Sigmoid colon (tissue), 7 donors: ENCODE measurements at places on chromosomes 7 and 10. TPM values are rescaled to one million over a fixed set of nuclear protein-coding genes. Genes with fewer than 3 reads are reported as not detected.
A peak's percentile ranks its signal among the peaks of the same experiment; 100 is the strongest.

DNA sequence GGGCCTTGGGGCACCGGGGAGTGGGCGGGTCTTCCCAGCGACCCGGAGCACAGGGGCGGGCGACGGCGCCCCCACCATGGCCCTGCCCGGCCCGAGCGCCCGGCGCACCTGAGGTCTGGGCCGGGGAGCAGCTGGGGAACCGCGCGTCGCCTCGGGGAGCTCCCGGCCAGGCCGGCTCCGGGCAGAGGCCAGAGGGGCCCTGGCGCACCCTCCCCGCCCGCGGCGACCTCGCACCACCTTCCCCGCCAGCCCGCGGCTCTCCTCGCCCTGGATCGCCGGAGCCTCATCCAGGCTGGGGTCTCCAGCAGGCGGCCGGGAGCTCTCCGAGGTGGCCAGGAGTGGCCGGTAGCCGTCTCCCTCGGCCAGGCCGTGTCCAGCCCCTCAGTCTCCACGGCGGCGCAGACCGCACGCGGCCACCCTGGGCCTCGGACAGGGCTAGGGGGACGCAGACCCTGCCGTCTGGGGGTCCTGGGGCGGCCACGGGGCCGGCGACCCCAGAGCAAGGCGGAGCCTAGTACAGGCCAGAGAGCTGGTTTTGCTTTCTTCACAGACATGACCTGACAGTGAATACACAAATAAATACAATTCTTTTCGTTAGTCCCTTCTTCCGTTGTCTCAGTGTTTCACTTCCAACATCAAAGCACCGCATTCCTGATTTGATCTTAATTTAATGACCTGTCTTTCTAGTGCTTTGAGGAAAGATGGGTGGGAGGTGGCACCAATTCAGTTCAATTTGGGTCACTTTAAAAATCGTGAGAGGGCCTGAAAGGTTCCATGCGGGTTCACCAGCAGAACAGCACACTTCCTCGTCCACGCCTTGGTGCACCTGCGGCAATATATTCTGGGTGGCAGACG is 356.9 kb downstream of the DNAJB6 start:
- H3K36me3 ChIP-seq: no peaks in the 10 kb centered on the region
- no peak overlapping the region for H3K4me3 ChIP-seq
- H3K4me1 ChIP-seq: peaks cover 45% of the 10 kb centered on the region

GRCh38 chr7:151742713-151743480 is 134.0 kb downstream of the PRKAG2 start:
- no peaks in the 10 kb centered on the region for H3K4me1 ChIP-seq
- no peak for DNase-seq
- no peak overlapping the region for H3K4me3 ChIP-seq
- no peaks in the 10 kb centered on the region for H3K27me3 ChIP-seq

- no peaks in the 10 kb centered on the region for H3K4me1 ChIP-seq
- no peak for DNase-seq
- H3K4me3 ChIP-seq: no peak overlapping the region
- H3K27me3 ChIP-seq: no peaks in the 10 kb centered on the region
Observed at GRCh38 chr7:28329661-28330363, 82.5 kb upstream of the CREB5 start.

EIF5AL1 gene
- 0.16 TPM for total RNA-seq

TMEM130 gene
- total RNA-seq: 3.2 TPM

GRCh38 chr10:45000752-45001380 is at the start of gene ZNF22:
Gene ZNF22 (plus strand): TSS chr10:45000923. CDS start chr10:45003369, 2,446 bp downstream.
- H3K27ac ChIP-seq: peak within 1 kb of the TSS; percentile 93
- H3K4me3 ChIP-seq: peak within 1 kb of the TSS; percentile 51
- no peaks in the 10 kb centered on the region for H3K4me1 ChIP-seq
- peak; percentile 82 for DNase-seq
- no peaks in the 10 kb centered on the region for H3K27me3 ChIP-seq
- peaks cover 23% of the 10 kb centered on the region for H3K36me3 ChIP-seq
